C1 segment of cervical spinal cord (tissue), 14 donors: ENCODE measurements at places on chromosomes 4 and X.

- DNase-seq: no peak
Observed at GRCh38 chr4:76023389-76023788, at the start of gene CXCL10. Gene CXCL10 (minus strand): TSS chr4:76023497. CDS start chr4:76023431, 66 bp downstream.

GRCh38 chr4:67691328-67691727 lies 9.6 kb downstream of the UBA6 start:
- DNase-seq: no peak

DNA sequence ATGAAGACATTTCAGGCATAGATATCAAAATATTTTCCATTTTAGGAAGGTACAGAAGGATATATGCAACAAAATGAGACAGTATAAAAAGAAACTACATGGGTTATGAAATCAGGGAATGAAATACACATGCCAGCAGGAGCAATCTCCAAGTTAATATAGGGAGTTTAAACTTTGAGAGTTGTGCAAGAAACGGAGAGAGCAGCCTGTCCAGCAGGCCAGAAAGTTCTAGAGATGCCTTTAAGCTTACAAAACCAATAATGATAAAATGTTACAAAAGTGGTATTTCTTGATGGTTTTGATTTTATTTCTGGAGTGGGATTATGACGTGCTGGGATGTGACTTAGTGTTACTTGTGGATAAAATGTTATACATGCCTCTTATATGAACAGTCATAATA lies 2047.9 kb downstream of the ARAP2 start:
- DNase-seq: no peak

- no peak for DNase-seq
Observed at GRCh38 chr4:77044461-77045150, 31.2 kb downstream of the CCNI start.
